Hematopoietic multipotent progenitor cell treated with erythropoietin and hydrocortisone succinate and interleukin-3 and kit ligand, for 4 days (in vitro differentiated cells): ENCODE measurements at places on chromosomes 2 and 18.

GRCh38 chr2:24048769-24049484, 614 bp upstream of the FKBP1B start:
- peak; percentile 51 for DNase-seq

DNA sequence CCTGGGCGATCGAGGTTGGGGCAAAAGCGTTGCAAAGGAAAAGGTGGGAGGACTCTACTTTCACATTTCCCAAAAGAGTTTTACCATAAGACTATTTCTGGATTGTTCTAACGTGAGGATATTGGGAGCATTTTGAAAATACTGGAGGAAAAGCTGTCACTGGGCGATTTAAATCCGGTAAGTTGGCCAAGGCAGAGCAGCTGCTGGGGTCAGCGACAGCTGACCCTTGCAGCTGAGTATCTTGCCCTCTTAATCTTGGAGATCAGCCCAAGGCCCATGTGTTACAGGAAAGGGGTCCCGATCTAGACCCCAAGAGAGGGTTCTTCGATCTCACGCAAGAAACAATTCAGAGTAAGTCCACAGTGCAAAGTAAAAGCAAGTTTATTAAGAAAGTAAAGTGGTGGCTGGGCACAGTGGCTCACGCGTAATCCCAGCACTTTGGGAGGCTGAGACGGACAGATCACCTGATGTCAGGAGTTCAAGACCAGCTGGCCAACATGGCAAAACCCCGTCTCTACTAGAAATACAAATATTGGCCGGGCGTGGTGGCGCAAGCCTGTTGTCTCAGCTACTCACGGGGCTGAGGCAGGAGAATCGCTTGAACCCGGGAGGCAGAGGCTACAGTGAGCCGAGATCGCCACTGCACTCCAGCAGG, 964 bp upstream of the ST3GAL5 start:
- no peak for DNase-seq

GRCh38 chr18:45686891-45687611, 36.9 kb upstream of the SLC14A1 start:
- DNase-seq, result peak; percentile 94

DNA sequence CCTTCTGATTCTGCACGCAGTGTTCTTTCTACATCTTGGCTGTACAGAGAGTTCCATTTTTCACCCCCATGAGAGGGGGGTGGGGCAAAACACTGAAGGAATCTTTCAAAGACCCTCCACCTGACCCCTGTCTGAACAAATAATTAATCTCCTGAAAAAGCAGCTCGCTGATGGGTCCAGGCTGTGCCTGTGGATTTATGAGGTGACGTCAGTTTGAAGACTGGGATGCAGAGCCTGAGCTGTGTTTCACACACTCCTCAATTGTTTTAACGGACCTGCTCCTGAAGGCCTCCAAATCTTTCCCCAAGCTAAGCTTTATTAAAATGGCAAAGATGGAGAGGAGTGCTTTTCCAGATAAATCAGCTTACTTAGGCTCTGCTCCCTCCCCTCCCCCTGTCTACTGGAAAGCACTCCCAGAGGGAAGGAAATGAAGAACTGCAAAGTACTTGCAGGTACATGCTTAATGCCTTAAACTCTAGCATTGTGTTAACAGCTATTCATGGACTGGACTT, 390.2 kb upstream of the TNP1 start:
- DNase-seq, result no peak

- no peak for DNase-seq
Measured at GRCh38 chr18:11523804-11524203, 85.6 kb upstream of the SLC35G4 start.

GRCh38 chr2:85188852-85189251, 55.7 kb downstream of the TCF7L1 start:
- no peak for DNase-seq

GRCh38 chr2:109523121-109523520, 90.6 kb downstream of the SEPTIN10 start:
- DNase-seq, result no peak

DNA sequence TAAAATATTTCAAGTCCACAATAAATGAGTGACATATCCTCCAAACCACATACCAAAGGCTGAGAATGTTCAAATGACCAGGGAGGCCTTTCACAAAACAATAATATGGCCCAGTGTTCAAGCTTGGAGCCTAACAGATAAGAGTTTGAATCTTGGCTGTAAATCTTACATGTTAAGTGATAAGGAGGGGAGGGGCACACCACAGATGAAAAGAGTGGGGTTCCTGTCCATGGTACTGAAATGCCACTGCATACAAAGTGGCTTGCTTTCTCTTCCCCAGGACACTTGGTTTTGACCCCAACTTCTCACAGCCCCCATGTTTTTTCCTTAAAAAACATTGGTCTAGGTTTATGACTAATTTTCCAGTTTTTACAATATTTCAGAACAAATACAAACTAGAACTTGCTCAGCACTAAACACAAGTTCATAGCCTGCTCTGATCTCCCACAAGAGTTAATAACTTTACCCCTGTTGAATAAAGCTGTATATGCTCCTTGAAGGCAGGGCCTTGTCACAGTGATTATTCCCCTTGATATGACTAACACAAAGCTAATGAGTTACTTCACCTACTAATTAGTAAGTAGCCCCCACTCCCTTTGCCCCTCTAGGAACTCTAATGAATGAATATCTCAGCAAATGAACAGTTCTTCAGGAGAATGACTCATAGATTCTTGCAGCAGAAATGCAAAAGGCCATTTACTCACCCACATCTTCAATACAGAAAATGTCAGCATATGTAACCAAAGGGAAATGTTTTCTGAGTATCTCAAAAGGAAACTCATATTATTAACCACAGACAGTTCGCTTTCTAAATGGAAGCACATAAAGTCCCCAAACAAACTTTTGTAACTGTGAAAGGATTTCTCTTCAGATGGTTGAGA, 142.2 kb downstream of the SATB2 start:
- peak; percentile 65 for DNase-seq

DNA sequence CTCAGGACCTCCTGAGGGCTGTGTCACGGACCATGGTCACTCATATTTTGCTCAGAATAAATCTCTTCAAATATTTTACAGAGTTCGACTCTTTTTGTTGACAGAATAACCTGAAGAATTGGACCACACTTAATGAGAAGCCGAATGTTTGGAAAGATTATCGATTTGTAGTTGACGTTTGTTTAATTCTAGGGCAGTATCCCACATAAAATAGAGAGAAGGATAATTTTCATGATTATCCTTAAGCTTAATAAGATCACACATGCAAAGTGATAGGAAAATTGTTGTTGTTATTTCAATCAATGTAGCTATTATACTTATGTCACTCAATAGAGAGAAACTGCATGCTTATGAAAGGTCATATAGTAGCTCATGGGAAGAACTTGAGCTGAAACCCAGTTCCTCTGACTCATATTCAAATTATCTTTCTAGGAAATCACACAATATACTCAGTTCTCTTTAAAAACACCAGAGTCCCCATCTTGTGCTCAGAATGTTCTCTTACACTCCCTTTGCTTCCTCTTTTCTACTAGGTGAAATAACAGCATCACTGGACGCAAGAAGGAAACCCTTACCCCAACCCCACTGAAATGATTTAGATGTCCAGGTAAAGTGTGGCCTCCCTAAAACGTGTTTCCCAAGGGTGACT, 982.1 kb downstream of the TSN start:
- DNase-seq, result peak; percentile 89

DNA sequence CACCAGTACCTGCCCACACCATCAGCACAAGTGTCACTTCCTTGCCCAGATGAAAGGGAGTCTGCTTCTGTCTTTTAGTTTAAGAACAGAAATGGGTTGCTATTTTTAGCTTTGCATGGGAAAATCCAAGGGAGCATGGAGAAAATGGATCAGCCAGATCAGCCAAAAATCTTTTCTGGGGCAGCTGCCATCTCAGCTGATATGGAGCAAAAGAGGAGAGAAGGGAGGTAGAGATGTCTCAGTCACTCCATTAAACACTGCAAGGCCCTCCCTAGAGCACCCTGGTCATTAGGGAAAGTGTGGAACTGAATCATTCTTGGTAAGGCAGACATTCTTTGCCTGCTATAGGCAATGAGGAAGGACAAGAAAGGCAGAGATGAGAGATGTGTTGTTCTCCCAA, 79.9 kb downstream of the CTAGE1 start:
- no peak for DNase-seq

DNA sequence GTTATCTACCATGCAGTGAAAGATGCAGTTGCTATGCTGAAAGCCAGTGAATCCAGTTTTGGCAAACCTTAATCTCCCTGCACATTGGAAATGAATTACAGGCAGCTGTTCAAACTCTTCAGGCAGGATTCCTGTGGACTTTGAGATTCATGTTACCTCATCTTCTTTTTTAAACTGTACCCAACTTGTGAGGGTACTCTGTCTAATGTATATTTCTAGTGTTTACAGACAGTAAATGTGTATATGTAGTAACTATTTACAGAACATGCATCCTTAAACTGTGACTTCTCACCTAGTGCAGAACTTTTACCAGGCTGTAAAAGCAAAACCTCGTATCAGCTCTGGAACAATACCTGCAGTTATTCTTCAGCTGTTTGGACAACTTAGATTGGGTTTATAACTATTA, 50.9 kb downstream of the KDM3A start:
- no peak for DNase-seq

- peak; percentile 17 for DNase-seq
Measured at GRCh38 chr18:57748770-57749603, 54.1 kb downstream of the ATP8B1 start.

- no peak for DNase-seq
Measured at GRCh38 chr2:166067229-166067628, 60.6 kb downstream of the SCN1A start.

DNA sequence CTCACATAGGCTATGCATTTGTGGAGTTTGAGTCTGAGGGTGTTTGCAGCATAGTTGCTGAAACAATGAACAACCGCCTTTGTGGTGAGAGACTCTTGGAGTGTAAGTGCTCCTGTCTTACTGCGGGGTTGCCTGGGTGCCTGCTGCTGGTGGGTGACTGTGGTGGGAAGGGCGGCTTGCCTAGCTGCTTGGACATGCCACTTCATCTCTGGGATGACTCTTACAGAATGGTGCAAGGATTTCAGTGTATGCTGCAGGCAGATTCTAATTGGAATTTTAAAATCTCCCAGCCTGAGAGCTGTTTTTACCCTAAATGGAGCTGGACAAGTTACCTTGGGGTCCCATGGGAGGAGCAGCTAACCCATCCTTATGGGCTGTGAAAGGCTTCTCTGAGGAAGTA, 50.1 kb downstream of the CYP27C1 start:
- no peak for DNase-seq

DNA sequence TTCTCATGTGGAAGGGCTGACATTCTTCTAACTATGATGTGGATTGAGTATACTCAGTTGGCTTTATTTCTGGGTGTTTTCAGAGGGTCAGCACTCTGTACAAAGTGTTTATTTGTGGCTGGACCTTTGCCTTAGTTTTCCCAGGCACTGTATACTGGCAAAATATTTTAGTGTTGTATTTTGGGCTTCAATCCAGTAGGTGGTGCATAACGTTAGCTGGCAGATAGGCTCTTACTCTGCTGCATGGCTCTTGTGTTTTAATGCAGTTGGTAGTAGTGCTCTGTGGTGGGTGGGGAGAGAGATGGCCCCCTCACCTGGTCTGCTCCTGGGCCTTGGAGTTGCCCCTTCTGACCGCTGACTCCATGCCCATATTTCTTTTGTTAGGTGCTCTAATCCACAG, 75.6 kb upstream of the REG3A start:
- peak; percentile 28 for DNase-seq

GRCh38 chr2:101745711-101746694, 48.5 kb downstream of the MAP4K4 start:
- DNase-seq, result no peak

DNA sequence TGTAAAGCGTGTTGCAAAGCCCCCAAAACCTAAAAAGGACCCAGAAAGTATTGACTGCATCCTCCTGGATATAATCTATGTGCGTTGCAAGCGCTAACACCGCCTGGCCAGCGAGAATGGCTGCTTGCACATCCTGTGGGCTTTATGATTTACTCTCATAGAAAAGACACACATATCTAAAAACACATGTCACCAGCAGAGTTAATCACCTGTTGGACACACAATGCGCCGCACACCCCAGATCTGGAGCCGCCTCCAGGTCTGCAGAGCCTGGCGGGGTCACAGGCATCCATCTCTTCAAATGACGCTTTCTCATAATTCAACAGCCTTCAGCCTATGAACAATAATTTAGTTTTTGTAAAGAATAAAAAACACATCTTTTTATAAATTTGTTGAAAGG, 186.5 kb downstream of the RTP5 start:
- no peak for DNase-seq

DNA sequence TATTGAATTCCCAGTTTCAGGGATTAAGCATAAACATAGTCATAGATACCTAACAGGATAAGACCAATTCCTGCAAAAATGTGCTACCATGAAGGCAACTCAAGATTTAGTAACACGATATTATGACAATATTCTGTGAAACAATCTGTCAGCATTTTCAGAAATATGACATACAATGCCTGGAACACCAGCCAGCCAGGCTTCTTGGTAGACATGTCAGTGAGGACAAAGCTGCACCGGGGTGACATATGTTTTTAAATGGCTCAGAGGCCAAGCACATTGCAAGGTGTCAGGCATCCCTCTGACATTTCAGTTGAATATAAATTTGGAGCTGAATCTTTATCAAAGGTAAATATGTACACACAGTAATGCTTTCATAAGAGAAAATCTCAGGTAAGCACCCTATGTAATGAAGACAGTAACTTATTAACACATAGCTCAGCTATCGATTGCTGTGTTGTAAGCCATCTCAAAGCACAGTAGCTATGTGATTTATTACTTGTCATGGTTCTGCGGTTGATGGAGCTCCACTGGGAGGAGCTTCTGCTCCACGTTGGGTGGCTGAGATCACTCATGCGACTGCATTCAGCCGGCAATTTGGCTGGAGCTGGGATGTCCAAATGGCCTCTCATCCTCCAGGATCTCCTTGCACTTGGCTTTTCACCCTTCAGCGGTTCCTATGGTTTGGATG, 31.9 kb upstream of the EML6 start:
- DNase-seq, result peak; percentile 36

GRCh38 chr2:235770909-235771820, 277.3 kb downstream of the AGAP1 start:
- no peak for DNase-seq

GRCh38 chr2:40160751-40161218, 291.1 kb downstream of the SLC8A1 start:
- no peak for DNase-seq

DNA sequence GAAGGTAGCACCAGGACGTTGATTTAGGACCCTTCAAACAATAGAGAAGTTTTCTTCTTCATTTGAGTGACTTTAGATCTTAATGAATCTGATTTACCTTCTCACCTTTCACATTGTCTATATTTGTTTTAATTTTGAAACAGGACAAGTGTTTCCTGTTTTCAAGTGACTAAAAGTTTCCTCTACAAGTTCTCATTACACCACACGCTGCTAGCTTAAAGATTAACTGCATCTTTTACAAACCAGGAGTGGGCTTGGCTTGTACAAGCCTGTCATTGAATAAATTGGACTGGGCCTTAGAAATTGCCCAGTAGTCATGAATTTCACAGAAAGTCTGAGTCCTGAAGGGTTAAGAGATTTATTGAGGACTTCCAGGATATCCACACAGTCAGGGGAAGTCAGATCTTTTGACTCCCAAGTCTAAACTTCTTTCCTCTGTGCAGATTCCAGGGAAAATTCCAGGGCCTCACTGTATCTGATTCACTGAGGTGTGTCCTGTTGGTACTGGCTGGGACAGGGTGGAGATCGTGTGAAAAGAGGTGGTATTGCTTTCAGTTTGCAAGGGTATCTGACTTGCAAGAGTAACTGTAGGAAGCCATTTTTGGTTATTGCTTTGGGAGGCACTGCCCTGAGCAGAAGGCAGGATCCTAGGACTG, 3.4 kb downstream of the SGPP2 start:
- DNase-seq, result no peak
